ENCODE measurements at places on chromosomes 2 and 18.

DNA sequence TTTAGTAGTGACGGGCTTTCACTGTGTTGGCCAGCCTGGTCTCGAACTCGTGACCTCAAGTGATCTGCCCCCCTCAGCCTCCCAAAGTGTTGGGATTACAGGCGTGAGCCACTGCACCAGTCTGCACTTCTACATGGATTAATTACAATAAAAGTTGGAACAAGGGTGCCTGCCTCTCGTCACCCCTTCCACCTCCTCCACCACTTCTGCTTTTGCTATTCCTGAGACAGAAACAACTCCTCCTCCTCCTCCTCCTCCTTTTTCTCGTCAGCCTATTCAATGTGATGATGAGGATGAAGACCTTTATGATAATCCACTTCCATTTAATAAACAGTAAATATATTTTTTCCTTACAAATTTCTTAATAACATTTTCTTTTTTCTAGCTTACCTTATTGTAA lies 35.2 kb downstream of the SRBD1 start:
- DNase-seq, result no peak

DNA sequence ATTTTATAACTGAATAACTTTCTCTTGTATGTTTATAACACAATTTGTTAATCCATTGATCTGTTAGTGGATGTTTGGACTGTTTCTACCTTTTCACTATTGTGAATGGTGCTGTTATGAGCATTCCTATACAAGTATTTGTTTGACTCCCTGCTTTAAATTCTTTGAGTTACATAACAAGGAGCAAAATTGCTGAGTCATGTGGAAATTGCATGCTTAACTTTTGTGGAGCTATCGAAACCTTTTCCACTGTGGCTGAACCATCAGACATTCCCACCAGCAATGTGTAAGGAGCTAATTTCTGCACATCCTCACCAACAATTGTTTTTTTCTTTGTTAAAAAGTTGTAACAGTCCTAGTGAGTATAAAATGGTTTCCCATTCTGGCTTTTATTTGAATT lies 415.5 kb downstream of the CBLN2 start:
- no peak for DNase-seq

DNA sequence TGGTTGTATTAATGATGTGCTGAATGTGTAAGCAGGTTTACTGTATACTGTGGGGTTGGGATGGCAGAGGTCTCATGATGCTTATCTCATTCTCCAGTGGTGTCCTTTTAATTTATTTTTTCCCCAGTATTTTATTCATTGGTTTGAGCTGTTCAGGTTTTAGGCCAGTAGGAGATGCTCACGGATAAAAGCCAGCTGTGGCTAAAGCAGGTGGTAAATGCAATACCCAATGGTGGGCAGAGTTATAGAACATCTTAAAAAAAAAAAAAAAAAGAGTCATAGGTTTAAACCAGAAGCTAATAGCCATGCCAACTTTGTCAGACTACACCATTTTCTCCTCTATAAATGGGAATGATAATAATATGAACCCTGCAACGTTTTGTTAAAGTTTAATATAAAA lies 57.8 kb upstream of the NEUROD1 start:
- DNase-seq, result no peak

GRCh38 chr18:26549263-26550094 lies 1.1 kb upstream of the KCTD1 start:
- DNase-seq, result peak; percentile 9

DNA sequence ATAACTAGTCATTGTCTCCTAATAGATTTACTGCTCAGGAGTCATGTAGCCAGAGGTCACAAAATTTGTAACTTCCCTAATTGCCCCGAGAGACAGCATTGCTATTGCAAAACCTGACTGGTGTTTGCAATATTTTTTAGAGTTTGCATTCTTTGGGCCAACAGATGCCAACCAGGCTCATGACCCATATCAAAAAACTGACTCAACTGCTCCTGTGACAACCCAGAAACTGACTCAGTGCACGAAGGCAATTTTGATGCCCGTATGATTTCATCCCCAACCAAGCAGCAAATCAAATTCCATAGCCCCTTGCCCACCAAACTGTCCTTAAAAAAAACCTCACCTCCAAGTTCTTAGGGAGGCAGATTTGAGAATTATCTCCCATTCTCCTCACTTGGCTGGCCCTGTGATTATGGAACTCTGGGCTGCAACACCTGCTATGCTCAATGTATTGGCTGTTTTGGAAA lies 951.3 kb downstream of the TSN start:
- no peak for DNase-seq

GRCh38 chr2:52960881-52961280 lies 806.7 kb upstream of the CHAC2 start:
- no peak for DNase-seq

DNA sequence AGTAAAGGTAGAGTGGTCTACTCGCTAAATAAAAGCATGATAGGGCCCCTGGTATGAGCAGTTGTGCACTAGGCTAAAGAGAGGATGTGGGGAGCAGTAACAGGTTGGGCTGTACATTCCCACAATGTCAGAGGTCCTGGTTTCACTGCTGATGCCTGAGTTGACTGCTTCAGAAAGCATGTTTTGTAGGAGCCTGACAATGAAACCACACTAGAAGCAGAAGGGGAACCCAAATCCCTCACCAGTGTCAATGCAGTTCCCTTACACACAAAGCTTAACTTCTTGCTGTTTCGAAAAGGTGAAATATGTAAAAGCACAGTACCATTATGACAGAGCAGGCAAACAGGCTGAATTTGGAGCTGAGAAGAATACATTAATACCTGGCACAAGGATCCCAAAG lies 291.7 kb upstream of the KYNU start:
- DNase-seq, result no peak

GRCh38 chr2:102460467-102460866 lies 12.6 kb upstream of the SLC9A4 start:
- no peak for DNase-seq

- no peak for DNase-seq
Measured at GRCh38 chr2:221412978-221413377, 159.1 kb downstream of the EPHA4 start.

- no peak for DNase-seq
Measured at GRCh38 chr2:199602271-199602895, 144.6 kb upstream of the SATB2 start.

- DNase-seq, result no peak
Measured at GRCh38 chr2:173446722-173447121, 92.0 kb downstream of the CDCA7 start.

- no peak for DNase-seq
Measured at GRCh38 chr2:176133389-176133788, 3.9 kb downstream of the HOXD8 start.

DNA sequence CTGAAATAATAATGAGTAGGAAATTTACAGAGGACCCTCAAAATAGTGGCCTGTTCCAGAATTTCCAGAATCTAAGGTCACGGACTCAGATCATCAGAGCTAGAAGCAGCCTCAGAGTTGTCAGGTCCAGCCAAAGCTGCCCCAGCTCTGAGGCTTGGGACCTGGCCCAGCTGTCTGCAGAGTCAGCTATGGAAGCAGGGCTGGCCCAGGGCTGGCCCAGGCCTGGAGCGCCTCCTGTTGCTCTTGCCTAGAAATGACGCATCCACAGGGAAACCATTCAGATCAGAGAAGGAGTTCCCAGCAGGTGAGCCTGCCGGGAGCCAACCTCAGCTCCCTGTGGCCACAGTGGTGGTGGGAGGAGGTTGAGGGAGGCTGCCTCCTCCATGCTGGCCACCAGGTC lies 106.7 kb upstream of the ARL4C start:
- DNase-seq, result no peak

DNA sequence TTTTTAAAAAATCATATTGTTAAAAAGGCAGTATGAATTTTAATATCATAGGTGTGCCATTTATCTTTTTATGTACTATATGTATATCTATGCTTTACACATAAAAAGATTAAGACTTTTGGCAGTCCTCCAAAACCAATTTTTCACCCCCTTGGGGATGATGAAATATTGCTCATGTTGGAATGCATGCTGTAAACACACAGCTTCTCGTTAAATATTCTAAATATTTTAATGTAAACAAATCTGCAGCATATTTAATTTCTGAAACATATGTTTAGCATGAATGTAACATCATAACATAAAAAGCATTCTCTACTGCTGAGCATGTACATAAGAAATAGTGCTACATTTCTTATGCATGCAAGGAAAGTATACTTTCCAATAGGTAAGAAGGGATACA lies 484.3 kb upstream of the LRATD1 start:
- DNase-seq, result no peak

GRCh38 chr18:8732442-8733360 lies 27.3 kb downstream of the MTCL1 start:
- DNase-seq, result no peak

DNA sequence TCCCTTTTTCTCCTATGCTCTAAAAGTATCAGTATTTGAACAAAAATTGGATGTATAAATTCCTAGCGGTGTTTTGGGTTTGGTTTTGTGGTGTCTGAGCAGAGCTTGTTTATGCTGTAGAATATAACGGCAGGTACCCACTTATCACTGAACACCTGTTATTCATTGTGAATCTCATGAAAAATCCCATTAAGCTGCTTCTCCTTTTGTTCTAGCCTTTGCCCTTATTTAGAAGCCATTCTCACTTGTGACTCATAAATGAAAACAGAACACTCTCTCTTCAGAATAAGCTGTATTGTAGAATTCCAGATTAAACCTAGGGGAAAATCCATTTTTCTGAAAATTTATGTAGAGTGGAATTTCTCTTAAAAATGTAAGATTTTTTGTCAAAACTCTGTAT lies 104.0 kb downstream of the PRPF40A start:
- no peak for DNase-seq

GRCh38 chr2:214410918-214411554 lies at the start of gene VWC2L:
VWC2L (plus strand) TSS chr2:214411054; CDS start chr2:214414194, 3,140 bp downstream.
- DNase-seq, result peak; percentile 22

GRCh38 chr2:33378556-33379210 lies 97.8 kb upstream of the RASGRP3 start:
- DNase-seq, result no peak

- DNase-seq, result no peak
Measured at GRCh38 chr2:27369471-27370025, 590 bp downstream of the EIF2B4 start.

All from CD4-positive, alpha-beta memory T cell (primary cell).